ENCODE measurements at places on chromosomes 5 and 9.

DNA sequence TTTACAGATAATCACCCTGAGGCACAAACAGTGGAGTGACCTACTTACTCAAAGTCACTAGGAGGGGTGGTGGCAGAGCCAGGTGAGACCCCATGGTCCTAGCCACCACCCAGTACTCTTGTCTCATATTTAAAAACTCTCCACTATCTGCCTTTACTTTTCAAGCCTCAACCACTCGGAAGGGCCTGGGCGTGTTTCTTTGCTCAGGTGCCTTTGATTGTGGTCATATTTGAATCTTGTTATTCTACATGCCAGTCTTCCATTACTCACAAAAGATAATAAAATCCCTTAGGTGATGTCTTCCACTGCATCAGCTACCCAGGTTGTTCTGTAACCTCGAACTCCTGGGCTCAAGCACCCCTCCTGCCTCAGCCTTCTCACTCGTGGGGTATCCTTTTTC lies 20.7 kb upstream of the TRIM36 start:
- no peak for DNase-seq

GRCh38 chr5:35356725-35357124 lies 126.4 kb upstream of the PRLR start:
- DNase-seq = no peak

DNA sequence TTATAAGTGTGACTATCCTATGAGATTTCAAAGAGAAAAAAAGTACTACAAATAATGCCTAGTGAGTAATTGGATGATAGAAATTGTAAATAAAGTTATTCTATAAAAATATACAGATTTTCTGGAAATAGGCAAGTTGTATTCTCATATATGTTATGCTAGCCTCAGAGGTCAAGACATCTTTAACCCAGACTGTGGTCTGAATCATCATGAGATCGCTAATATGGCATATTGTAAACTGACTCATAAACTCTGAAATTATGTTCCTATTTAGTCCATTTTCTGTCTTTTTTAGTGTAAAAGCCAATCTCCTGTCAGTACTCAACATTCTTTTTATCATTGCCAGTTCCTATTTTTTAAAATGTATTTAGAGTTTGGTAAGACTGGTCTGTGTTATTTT lies 14.2 kb downstream of the LOX start:
- DNase-seq = no peak

DNA sequence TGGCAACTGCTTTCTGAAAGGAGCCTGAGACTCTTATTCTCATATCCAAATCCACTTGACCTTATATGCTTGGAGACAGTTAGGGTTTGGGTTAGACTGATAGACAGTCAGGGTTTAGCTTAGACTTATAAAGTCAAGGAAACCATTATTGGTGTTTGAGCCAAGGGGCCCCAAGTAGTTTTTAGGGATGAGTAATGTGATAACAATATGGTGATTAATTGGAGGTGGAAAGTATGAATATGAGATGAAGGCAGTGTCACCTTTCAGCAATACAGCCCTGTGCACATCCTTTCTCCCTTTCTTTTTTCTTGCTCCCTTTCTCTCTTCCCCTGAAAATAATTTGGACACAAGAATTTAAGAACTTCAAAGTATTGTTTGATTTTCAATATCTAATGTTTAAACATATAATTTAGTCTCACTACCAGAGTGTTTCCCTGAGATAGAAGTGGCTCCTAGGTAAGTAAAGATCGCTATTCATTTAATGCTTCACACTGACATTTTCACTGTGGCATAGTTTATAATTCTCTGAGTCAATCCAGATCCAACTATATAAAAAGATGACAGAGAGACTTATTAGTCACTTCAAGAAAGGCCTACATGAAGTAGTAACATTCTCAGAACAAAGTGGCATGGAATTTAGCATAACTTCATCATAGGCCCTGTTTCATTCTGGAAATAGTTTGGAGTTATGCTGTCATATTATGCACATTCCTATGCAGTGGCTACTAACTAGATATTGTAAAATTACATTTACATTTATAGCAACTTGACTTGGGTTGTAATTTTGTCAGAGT lies 200.8 kb downstream of the CHSY3 start:
- no peak for DNase-seq

- DNase-seq = no peak
Observed at GRCh38 chr5:98777295-98777694, 3.8 kb downstream of the RGMB start.

DNA sequence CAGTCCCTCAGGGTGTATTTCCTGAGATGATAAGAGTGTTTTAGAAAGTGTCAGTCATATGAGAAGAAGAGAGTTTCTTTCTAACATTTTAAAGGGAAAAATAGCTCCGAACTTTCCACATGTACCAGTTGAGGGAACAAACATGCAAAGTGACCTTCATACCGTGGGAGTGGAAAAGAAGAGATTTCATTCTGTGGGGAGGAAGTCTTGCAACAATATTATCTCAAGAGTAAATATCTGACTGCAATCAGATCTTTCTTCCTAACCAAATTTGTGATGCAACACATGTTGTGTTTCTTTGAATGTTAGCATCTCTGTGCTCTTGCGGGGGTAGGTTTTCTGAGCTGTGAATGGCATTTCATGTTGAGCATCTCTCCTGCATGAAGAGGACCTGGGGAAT lies 30.6 kb downstream of the ANKRD55 start:
- no peak for DNase-seq

DNA sequence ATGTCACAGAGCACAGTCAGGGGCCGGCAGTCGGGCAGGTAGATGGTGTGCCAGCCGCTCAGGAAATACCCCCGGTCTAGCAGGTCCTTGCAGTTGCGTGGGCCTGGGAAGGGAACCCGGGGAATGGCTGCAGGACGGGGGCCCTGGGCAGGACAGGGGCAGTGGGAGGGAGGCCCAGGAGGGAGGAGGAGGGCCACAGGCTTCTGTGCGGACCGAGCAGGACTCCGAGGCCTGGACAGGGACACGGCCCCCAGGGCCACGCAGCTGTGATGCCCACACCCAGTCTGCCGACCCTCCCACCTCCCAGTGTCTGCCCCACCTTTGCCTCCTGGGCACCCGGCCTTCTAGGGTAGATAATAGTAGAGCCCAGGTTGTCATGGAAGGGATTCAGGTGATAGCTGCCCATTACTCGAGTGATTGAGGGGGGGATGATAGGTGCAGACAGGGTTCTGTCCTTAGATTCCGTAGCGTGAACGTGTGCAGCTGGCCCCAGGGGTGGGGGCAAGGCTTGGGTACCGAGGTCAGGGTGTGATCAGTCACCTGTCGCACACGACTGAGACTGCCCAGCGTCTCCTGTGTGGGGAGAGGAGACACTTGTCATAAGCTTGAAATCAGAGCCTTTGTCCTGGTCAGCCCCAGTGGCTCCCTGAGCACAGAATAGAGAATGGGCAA lies 4.5 kb downstream of the FCN1 start:
- no peak for DNase-seq

- no peak for DNase-seq
Observed at GRCh38 chr5:43802651-43803050, 199.7 kb downstream of the NNT start.

GRCh38 chr5:152349683-152350526 lies 55.2 kb downstream of the NMUR2 start:
- DNase-seq = no peak

DNA sequence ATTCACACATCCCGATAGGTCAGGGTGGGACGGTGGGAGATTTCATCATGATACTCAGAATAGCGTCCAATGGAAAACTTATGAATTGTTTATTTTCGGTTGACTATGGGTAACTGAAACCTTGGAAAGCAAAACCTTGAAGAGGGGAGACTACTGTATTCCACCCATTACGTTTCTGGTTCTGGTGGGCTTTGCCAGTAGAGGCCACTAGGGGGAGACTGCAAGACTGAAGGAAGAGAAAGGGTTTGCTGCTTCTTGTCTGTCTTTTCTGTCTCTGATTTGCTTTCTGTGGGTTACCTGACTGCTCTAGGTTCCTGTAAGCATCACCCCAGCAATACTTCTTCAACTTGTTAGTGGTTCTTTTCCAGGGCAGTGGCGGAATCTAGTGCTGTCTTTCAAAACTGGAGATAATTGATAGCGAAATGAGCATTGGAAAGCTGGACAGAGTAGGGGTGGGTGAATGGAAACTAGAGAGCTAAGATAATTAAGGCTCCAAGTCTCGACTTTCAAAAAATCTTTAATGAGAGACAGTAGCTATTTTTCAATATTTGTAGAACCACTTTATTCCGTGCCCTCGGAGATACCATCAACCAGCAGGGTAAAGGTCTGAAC lies 27.0 kb downstream of the GRIN3A start:
- no peak for DNase-seq

- DNase-seq = no peak
Observed at GRCh38 chr5:55402199-55402598, 94.4 kb downstream of the MTREX start.

GRCh38 chr9:129262261-129262660 lies 84.2 kb upstream of the IER5L start:
- peak; percentile 68 for DNase-seq

GRCh38 chr5:9207817-9208418 lies 338.0 kb downstream of the SEMA5A start:
- peak; percentile 64 for DNase-seq

- DNase-seq = no peak
Observed at GRCh38 chr5:2011481-2012411, 129.0 kb upstream of the IRX4 start.

- DNase-seq = no peak
Observed at GRCh38 chr5:109700516-109701153, 10.9 kb downstream of the MAN2A1 start.

DNA sequence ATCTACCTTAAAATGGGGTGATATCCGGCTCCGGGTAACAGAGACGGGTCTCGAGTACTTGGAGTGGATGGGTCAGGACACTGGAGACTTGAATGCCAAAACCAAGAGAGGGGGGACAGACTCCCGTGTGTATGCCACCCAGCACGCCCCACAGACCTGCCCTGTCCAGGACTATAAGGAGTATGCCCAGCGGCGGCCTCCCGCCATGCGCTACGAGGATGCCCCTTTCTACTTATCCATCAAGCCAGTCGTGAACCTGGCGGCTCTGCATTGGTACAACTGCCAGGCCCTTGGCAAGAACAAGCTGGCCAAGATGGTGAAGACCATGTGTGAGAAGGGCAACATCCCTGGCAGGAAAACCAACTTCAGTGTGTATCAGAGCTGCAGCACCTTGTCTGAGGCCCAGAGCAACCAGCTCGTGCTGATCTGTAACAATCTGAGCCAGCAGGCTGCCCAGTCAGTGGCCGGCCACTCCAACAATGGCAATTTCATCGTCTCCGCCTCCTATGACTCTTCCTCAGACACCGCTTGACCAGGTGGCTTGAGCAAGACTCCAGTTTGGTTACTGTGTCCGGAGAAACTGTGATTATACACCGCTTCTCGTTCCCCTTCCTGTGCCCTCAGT lies 99.4 kb downstream of the INIP start:
- no peak for DNase-seq

- DNase-seq = no peak
Observed at GRCh38 chr9:7871977-7872730, 72.6 kb upstream of the DMAC1 start.

DNA sequence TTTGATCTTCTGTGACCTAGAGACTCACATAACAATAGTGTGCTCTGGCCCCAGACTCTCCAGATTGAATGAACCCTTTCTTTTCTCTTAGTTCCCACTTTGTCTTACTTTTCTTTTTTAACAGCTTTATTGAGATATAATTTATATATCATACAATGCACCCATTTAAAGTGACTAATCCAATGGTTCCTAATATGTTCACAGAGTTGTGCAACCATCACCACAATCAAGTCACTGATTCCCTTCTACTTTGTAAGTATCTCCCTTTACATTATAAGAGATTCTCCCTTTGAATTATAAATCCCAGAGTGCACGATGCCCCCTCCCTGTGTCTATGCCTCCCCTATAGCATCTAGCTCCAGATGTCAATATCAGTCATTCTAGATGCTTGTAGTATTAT lies 172.4 kb downstream of the HINT1 start:
- no peak for DNase-seq

DNA sequence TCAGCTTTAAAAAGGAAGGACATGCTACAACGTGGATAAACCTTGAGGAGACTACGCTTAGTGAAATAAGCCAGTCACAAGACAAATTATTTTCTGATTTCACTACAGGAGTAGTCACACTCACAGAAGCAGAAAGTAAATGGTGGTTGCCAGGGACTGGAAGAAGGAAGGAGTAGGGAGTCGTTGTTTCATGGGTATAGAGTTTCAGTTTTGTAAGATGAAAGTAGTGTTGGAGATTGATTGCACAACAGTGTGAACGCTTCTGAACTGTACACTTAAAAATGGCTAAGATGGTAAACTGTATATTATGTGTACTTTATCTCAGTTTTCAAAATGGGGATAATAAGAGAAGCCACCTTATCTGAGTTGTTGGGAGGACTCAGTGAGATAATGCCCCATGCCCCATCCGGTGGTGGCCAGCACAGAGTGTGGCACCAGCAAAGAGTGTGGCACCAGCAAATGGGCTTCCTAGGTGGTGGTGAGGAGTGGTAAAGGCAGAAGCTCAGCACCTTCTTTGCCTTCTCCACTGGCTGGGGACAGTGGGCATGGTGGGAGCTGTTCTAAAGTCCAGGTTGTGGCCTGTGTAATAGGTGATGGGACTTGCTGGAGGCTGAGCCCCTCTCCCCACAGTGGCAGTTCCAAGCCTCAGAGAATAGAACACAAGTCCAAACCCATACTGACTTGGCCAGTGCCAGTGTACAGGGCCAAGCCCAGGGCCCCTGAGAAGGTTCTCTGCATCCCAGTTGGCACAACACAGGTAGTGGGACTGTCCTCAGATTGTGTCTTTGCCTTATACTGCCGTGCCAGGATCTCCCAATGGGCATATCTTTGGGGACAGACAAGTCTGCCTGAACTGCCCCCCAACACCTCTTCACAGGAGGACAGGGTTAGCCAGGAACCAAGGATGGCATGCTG lies 4.4 kb downstream of the SLC22A4 start:
- no peak for DNase-seq

Measured in RCC 7860 (cell line).